ENCODE measurements at places on chromosomes 5 and 9. TPM values are rescaled to one million over a fixed set of nuclear protein-coding genes. Genes with fewer than 3 reads are reported as not detected.

DNA sequence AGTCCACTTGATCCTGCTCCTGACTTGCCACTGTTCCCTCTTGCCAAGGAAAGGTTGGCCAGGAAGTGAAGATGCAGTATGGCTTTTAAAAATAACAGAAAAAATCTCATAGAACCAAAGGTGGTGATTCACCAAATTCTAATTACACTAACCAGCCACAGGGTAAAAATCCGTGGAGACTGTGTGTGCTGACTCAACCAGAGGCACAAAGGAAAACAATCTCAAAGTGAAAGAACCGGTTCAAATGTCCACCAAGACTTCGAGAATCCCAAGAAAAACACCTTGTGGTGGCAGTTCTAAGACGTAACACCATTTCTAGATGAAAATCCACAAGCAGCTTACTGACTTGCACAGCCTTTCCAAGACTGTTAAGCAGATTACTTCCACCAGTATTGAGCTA lies 279.1 kb downstream of the TLE1 start:
- no peak for DNase-seq

DNA sequence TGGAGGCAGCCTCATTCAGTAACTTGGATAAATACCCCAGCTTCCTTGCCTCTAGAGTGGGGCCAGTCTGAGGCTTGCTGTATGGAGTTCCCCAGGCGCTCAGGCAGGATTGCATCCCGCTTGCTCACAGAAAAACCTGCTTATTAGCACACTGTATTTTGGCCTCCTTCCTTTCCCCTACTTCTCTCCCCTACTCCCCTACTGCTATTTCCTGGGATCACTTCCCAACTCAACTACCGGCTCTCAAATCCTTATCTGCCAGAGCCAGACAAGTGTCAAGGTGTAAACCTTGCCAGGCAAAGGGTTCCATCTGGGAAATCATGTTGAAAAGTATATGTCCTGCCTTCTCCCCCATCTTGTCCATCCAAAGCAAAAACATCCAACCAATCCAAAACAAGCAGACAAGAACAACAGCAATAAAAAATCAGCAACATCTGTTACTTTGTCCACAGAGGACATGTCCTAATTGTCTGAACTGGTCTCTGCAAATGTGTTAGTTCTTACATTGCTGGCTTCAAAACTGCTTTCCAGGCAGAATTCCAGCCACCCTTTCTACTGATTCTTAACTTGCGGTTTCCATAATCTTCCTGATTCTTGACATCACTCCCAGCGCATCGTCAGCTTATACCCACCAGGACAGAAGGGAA lies 164.1 kb upstream of the SEMA6A start:
- no peak for DNase-seq

DNA sequence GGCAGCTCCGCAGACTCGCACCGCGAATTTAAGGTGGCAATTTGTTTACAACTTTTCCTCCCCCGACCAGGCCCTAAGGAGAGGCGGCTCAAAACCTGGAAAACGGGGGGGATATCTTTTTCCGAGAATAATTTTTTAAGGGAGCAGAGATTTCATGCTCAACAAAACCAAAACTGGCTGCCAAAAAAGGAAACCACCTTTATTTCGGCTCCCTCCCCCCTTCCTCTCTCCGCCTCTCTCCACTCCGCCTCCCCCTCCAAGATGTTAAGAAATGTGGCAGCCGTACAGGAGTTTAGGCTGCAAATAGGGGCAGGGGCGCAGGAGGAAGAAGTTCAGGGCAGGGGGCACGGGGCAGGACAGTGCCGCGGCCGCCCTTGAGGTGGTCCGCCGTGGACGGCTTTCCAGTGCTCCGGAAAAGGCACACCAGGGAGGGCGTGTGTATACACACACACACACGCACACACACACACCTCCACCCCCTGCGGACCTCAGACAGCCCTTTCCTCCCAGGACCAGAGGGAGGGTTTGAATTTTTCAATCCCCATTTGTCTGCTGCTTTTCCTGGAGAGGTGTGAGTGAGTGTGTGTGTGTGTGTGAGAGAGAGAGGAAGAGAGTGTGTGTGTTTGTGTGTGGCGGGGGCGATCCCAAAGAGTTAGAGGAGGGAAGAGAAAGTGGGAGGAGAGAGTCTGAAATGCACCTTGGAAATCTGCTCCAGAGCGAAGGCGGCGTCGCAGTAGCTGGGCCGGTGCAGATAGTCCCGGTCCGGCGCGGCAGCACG lies 9.1 kb downstream of the PTCH1 start:
- DNase-seq = peak; percentile 42

GRCh38 chr9:99362321-99362720 lies 140.2 kb downstream of the SEC61B start:
- DNase-seq = no peak

DNA sequence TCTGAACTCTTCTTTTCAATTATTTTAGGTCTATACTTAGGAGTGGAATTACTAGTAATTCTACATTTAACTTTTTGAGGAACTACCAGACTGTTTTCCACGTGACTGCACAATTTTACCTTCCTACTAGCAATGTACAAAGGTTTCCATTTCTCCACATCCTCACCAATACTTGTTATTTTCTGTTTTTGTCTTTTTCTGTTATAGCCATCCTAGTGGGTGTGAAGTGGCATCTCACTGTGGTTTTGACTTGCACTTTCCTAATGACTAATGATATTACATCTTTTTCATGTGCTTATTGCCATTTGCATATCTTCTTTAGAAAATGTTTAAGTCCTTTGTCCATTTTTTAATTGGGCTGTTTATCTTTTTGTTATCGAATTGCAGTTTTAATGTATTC lies 136.9 kb upstream of the EGFLAM start:
- DNase-seq = no peak

- peak; percentile 48 for DNase-seq
Measured at GRCh38 chr9:93682155-93682968, 106.0 kb downstream of the PHF2 start.

DNA sequence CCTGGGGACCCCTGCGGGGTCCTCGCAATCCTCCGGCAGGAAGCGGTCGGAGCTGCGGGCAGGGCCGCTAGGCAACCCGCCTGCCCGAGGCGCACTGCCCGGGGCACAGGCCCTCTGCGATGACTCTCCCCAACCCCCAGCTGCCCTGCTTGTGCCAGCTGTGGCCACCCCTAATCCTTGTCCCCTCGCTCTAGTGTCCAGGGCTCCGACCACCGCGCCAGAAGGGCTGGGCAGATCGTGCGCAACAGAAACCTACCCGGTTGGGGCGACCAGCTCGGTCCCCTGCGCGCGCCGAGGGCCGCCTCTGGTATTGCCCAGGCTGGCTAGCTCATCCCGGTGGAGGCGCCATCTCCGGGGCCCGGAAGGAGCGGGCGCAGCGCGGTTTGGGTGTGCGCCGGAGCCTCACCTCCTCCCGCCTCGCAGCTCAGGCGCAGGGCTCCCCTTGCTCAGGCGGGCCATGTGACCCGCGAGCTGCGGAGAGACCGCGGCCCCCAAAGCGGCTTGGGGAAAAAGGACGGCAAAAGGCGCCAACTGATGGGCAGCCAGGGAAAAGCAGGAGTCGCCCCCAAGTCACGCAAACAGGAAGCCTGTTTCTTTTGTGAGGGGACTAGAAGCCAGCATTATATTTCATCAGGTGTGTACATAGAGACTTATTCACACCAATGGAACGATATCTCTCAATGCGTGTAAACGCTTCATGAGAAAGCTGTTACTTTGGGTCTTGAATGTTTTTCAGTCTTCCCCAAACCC lies 46.8 kb upstream of the RNF20 start:
- DNase-seq = peak; percentile 36

Gene OR1Q1
- total RNA-seq = not detected

Gene CXCL14
- 0.49 TPM for total RNA-seq

Gene KIAA1958
- 3.0 TPM for total RNA-seq

GRCh38 chr9:33167972-33168461 lies 881 bp upstream of the B4GALT1 start:
- DNase-seq = no peak

Gene TNPO1
- total RNA-seq = 58.6 TPM

DNA sequence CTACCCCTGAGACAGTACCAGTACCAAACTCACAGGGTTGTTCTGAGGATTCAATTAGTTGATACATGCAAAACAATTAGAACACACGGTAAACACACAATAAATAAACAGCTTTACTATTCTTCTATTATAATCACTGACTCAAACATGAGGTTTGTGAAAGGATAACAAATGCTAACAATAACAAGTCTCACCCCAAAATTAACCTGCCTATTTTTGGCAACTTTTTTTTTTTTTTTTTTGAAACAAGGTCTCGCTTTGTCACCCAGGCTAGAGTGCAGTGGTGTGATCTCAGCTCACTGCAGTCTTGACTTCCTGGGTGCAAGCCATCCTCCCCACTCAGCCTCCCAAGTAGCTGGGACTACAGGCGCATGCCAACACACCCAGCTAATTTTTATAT lies 6.5 kb downstream of the ECPAS start:
- no peak for DNase-seq

Gene ZNF608
- 9.8 TPM for total RNA-seq
